Osteocyte (in vitro differentiated cells): ENCODE measurements at places on chromosomes 1 and 21.

GRCh38 chr1:160755461-160755860, 16.4 kb downstream of the SLAMF7 start:
- DNase-seq, result no peak

DNA sequence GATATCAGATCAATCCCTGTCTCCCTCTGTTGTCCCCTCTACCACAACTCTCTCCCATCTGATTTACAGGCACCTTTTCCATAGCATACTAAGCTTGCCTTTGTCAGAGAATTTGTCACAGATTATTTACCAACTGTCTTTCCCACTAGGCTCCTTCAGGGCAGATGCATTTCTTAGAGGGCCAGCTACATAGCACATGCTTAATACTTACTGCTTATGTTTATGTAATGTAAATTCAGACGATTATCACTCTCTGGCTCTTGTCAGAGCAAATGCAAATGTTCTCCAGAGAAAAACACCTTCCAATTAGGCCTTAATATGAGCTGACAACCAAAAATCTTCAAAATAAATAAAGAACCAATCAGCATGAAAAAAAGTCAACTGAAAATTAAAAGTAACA, 15.3 kb upstream of the RABGGTB start:
- no peak for DNase-seq

DNA sequence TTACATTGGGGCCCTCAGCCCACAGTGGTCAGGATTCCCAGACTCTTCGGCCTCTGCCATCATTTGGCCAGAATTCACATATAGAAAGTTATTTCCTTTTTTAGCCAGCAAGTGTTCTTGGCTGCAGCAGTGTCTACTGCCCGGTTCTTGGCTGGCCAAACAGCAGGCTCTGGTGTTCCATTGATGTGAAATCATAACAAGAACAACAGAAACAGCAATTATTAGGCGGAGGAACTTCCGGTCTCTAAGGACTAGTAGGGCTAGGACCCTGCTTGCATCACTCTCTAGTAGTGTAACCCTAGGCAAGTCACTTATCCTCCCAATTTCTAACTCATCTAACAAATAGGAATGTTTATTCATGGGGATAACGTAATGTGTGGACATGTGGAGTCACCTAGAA, 8.7 kb upstream of the GJA5 start:
- DNase-seq, result no peak

DNA sequence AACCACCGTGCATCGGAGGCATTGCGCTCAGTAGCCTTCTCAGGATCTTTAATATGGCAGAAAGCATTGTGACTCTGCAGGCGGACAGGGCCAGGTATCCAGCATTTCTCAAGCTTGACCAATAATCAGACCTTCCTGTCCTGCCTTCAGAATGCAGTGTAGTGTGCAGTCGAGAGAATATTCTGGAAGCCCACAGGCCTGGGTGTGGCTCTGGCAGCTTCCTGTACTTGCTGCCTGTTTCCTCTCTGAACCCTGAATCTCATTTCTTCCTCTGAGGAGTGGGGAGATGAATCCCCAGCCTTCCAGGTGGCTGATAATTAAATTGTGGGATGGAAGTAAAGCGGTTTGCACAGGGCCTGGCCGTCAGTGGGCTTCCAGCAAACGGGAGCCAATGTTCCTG, 42.3 kb downstream of the ACTL8 start:
- DNase-seq, result no peak
